ENCODE measurements at places on chromosomes 6 and 20. TPM values are rescaled to one million over a fixed set of nuclear protein-coding genes. Genes with fewer than 3 reads are reported as not detected.

The PAK5 gene
- total RNA-seq = not detected

The LAMA4 gene
- 128 TPM for total RNA-seq

The TREML1 gene
- not detected for total RNA-seq

The AVP gene
- total RNA-seq = not detected

The PSORS1C1 gene
- total RNA-seq = 1.1 TPM

The VSX1 gene
- total RNA-seq = not detected

The CGA gene
- not detected for total RNA-seq

The TEAD3 gene
- 4.2 TPM for total RNA-seq

The CCN2 gene
- 43.2 TPM for total RNA-seq

The E2F1 gene
- 45.6 TPM for total RNA-seq

Measured in A375 (cell line).